ENCODE measurements at places on chromosomes 1 and 21.

- no peak for DNase-seq
These were observed at the start of gene LGR6 for GRCh38 chr1:202193614-202194327. Gene LGR6, plus strand, starts transcription at chr1:202193799. Its CDS starts 191 bp downstream, at chr1:202193990.

- DNase-seq = no peak
These were observed 36.4 kb upstream of the PRELP start for GRCh38 chr1:203439131-203439730.

DNA sequence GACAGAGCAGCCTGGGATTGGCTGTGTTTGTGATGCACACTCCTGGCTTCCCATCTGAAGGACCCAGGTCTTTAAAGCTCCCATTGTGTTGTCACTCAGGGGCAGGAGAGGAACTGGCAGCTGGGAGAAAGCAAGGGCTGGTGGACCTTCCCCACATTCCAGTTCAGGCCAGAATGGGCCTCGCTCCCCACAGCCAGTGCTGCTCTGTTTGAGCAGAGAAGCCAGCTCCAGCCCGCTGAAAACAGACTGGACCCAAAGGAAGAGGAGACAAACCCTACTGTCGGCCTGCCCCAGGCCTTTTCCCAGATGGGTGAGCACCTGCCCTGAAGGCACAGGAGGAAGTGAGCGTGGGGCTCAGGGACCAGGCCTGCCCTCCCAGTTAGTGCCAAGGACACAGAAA lies 499.4 kb downstream of the NPHP4 start:
- DNase-seq = no peak

GRCh38 chr1:112146201-112146715 lies 156.8 kb upstream of the KCND3 start:
- DNase-seq = no peak

DNA sequence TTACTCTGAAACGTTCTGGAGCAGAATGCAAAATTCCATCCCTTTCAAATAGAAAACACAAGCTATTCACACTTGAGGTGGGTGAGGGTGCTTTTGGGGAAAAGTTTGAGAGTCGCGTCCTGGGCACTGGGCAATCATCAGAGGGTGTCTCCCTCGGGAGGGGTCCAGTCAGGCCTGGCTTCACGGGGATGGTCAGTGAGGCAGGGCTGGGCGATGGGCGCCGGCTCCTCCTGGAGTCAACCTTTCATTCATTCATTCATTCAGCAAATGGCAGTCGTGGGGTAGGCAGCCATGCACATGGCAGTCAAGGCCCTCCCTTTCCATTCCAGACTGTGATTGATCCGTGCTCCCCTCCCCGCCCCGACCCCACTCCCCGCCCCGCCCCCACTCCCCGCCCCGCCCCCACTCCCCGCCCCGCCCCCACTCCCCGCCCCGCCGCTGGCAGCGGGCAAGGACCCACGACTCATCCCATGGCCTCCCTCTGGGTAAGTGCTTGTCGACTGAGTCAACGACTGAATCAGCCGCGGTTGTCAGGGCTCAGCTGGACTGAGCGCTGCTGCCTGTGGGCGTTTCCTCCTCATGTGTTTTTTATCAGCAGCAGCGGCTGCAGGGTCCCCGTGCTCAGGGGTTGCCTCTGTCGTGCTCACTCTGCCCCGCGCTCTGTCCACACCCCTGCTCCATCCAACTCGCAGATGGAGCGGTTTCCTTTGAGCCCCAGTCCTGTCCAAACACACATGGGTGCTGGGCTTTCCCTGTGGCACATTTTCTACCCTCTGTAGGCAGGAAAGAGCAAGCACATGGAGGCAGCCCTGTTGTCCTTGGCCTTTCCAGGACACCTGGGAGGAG lies 12.5 kb upstream of the SPSB1 start:
- peak; percentile 79 for DNase-seq

- no peak for DNase-seq
These were observed 4.4 kb upstream of the MAPKAPK2 start for GRCh38 chr1:206680279-206680678.

- DNase-seq = no peak
These were observed 46.8 kb downstream of the TYW3 start for GRCh38 chr1:74779750-74780149.

DNA sequence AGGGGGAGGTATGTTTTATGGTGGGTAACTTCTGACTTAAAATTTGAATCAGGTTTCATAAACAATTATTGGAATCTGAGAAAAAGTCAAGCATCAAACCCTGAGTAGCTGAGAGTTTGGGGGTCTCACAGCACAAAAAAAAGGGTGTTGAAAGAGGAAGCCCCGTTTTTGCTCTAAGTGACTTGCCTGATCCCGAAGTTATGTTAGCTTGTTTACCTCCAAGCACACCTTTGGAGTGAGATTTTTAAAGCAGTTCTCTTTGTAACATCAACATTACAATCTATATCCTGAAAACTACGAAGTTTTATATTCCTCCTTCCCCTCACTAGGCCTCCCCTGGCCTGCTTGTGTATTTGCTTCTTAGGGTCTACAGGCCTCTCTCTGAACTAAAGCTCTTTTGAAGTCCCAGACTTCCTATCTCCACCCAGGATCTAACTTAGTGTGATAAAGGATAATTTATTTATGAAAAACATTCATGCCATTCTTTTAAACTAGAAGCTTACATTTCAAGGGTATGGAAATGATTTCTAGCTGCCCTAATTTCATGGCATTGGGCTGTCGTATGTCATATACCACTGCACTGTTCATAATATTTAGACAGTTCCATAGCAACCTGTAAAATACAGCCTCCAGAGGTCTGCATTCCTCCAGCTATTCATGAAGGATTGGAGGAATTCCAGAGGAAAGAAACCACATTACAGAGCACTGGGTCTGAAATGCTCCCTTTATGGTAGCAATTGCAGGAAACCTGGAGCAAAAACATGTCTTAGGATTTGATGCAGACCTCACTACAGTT lies 36.1 kb upstream of the RGS1 start:
- peak; percentile 95 for DNase-seq

- DNase-seq = no peak
These were observed 4.2 kb downstream of the RNPC3 start for GRCh38 chr1:103529746-103530145.

GRCh38 chr1:56457756-56458375 lies 121.5 kb downstream of the PLPP3 start:
- DNase-seq = no peak

DNA sequence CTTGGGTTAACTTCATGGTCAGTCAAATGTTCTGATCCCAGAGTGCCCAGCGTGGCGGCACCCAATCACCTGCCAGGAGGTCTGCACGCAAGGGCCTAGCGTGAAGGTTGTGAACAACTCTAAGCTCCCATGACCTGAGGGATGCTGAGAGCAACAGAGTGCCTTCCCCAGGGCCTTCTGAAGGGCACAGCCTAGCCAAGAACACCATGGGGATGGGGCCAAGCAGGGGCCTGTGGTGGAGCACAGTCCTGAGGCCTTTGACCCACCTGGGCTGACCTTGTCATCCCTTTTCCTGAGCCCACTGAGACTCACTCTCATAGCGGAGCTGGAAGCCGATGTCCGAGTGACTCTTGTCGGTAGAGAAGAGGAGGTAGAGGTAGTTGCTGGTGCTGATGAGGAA lies 138.8 kb upstream of the HMGB4 start:
- DNase-seq = no peak

- peak; percentile 67 for DNase-seq
These were observed 578.5 kb upstream of the ZP4 start for GRCh38 chr1:238469146-238469631.

GRCh38 chr1:6447016-6447817 lies 18.8 kb downstream of the TNFRSF25 start:
- no peak for DNase-seq

DNA sequence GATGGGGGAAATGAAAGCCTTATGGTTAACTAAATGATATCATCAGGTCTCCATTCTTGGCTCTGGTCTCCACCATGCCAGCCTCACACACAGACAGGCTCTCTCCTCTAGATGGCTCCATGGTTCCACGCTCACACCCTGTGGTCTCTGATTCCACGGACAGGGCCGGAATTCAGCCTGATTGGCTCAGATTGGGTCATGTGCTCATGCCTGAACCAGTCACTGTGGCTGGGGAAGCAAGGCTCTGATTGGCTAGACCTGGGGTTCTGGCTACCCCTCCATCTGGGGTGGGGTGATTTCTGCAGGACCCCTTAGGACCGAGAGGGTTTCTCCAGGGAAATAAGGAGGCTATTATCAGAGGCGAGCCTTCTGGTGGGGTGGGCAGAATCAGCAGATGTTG lies 277.0 kb downstream of the PTPRU start:
- peak; percentile 80 for DNase-seq

- no peak for DNase-seq
These were observed 607.8 kb upstream of the ADGRL2 start for GRCh38 chr1:81192647-81193642.

GRCh38 chr1:205676597-205676996 lies 3.7 kb downstream of the SLC45A3 start:
- no peak for DNase-seq

GRCh38 chr1:77704736-77705135 lies 22.3 kb upstream of the ZZZ3 start:
- no peak for DNase-seq

Measured in kidney glomerular epithelial cell (primary cell).